GM12864 (cell line): ENCODE measurements at places on chromosomes 1 and 21.
A peak's percentile ranks its signal among the peaks of the same experiment; 100 is the strongest.

- no peak for DNase-seq
Measured at GRCh38 chr1:15760520-15761211, 2.1 kb downstream of the FBLIM1 start.

DNA sequence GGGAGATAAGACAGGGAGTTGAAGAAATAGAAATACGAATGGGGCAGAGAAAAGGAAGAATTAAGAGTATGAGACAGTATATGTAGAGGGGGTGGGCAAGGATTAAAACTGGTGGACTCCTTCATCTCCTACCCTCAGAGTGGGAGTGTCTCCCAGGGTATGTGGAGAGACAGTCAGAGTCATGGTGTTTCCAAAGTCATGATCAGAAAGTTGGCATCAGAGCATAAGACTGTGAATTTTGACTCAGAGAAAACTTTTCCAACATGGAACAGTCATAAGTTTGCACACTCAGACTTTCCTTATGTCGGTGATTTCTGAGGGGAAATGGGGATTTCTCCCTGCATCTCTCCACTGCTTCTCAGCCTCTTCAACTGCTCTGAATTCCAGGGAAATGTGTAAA, 2.4 kb downstream of the CD84 start:
- DNase-seq: no peak

GRCh38 chr21:45451771-45452182, 46.8 kb downstream of the COL18A1 start:
- DNase-seq: no peak

DNA sequence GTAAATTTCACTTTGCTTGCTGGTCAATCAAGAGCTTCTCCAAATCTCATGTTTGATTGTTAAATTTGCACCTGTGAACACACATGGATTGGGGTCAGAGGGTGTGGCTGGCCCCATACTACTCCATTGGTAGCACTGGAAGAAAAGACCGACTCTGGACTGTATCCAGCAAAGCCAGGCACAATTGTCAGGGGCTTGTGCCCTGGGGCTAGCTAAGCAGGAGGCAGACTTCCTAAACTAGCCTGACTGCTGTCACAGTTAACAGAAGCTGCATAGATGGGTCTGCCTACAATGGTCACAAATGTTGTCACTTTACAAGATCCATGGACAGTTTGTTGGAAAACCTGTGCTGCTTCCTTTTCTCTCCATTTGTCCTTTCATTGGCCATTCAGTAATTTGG, 421.0 kb downstream of the DSCAM start:
- DNase-seq: no peak

DNA sequence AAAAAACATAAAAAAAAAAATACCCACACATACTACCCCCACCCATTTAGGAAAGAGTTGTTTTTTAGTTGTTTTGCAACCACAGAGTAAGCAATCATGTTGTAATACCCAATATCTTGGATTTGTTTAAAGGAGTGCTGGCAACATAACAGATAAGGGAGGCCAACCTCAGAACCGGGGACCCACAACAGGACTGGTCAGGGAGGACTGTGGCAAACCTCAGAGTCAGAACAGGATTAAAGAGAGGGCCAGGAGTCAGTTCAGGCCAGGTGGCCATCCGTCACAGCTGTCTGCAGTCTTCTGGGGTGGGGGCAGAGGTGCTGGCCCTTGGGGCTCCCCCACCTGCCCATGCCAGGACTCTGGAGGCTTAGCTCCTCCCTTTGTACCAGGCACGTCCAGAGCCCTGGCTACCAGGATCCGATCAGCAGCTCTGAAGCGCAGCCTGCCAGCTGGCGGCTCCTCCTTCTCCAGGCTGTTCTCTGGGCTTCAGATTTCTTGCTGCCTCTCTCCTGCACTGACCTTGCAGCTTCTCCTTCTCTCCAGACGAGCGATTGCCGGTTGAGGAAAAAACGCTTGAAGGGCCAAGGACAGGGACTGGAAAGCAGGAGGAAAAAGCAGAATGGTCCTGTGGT, 7.9 kb downstream of the H6PD start:
- no peak for DNase-seq

GRCh38 chr1:99004861-99005442, at the start of gene PLPPR5:
Gene PLPPR5 (minus strand): TSS chr1:99004861. CDS start chr1:99004671, 190 bp downstream.
- no peak for DNase-seq

DNA sequence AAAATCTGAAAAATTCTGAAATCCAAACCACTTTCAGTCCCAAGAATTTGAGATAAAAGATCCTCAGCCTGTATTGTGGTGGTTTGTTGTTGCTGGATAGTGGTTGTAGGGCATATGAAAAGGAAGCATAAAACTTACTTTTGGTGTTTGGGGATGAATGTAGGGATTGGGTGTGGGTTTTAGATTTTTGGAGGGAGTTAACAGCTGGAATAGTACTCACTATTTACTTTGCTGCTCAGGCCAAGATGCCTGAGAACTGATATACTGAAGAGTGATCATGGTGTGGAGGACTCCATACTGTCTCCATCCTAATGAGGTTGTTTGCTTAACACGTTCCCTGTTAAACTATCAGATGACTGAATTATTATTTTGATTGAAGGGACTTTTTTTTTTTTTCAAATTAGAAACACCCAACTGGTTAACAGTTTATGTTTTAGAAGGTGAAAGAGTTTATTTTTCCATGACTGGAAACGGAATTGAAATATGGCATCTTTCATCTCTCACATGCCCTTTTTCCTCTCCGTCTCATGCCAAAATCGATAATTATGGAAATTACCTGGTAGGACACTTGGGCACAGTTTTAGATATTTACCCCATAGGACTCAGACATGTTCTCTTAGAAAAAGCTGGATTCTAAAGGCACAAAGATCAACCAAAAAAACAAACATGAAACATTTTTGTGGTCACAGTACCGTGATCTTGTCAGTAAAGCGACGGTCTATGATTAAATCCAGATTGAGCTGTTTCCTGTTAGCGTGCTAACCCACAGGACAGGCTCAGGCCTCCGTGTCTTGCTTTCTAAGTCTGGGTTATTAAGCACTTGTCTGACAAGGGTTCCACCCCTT, 37.3 kb downstream of the RGL1 start:
- peak; percentile 95 for DNase-seq

DNA sequence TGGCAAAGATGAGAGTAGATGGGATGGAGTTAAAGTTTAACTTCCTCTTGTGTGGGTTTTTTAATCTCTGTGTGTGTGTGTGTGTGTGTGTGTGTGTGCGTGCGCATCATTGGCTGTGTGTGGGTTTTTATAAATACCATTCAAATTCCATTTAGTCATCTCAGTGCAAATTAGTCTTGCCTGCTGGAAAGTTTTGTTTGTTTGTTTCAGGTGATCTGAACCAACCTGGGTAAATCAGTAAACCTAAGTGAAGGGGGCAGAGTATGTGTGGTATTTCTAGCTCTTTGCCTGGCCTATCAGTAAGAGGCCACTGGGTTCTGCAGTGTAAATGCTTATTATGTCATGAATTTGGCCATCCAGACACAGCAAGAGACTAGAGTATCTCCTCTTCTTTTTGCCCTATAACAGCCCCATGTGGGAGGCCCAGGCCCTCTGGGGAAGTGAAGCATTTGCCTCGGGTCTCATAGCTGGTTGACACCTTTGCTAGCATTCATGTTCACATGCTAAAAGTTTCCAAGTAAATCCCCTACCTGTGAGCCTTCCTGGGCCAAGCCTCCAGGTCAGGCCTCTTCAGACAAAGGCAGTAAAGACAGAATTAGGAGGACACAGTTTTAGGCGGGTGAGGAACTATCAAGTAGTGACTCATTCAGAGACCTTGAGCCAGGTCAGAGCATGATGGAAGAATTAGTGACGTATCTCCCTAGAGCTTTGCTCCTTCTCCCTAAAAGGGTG, 14.7 kb downstream of the INTS3 start:
- DNase-seq: peak; percentile 55

DNA sequence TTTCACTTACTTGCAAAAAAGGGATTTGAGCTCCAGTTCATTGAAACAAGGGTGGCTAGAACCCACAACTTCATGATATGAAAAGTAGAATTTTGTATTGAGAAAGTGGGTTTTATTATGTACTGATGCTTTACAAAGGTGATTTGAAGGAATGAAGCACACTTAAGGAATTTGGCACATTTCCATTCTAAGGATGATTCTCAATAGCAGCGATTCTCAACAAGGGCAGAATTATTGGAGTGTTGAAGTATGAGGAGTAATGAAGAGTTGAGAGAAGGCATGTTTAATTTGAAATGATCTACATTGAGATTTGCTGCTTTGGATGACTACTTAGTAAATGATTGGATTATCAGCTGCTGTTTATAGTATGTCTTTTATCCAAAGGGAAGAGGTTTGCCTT, 54.7 kb downstream of the FNBP1L start:
- no peak for DNase-seq

DNA sequence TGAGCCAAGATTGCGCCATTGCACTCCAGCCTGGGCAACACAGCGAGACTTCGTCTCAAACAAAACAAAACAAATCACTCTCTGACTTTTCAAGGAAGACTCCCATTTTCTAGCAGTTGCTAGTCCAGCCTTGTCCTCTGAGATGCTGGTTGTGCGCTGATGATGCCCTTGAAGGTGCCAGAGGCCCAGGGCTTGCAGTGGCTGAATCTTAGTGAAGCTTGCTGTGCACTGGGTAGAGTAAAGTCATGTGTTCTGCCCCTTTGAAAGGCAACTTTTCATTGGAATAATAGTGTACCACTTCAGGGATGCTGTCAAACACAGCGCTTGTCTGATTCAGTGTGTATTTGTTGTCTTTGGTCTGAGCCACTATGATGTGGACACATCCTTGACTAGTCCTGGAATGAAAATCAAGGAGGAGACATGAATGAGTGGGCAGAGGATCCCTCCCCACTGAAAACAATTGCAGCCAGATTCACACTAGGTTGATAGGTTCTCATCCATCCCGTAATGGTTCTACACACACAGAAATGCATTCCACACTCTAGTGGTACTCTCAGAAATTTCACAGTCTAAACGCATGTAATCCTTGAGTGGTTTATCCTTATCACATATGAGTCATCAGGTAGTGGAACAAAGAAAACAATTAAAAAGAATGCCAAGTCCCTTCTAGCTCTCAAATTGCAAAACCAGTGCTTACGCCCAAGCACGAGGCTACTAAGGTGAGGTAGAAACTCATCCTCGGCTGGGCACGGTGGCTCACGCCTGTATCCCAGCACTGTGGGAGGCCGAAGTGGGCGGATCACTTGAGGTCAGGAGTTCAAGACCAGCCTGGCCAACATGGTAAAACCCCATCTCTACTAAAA, 17.8 kb upstream of the TDRD10 start:
- DNase-seq: no peak

DNA sequence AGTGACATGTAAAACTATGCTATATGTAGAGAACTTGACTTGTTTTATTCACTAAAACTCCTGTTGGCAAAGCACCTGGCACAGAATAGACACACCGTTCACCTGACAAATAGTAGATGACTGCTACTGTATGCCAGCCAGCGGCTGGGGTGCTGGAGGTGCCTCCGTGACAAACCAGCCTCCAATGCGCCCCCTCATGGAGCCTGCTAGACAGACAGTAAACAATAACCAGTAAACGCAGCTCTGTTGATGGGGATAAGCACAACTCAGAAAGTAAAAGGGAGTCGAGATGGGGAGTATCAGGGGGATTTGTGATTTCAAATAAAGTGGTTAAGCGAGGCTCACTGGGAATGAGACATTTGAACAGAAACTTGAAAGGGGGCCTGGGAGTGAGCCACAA, 107.2 kb downstream of the PRDM2 start:
- DNase-seq: no peak

- no peak for DNase-seq
Measured at GRCh38 chr1:108815566-108815965, 41.3 kb downstream of the AKNAD1 start.

GRCh38 chr1:110829955-110830553, 42.9 kb upstream of the CD53 start:
- DNase-seq: peak; percentile 57

GRCh38 chr1:8015036-8015808, 10.9 kb downstream of the ERRFI1 start:
- peak; percentile 33 for DNase-seq

- no peak for DNase-seq
Measured at GRCh38 chr1:4308806-4309205, 345.6 kb upstream of the AJAP1 start.

GRCh38 chr1:166297993-166298392, 131.2 kb upstream of the FAM78B start:
- DNase-seq: no peak
